Non-pigmented ciliary epithelial cell (primary cell): ENCODE measurements at places on chromosomes 6 and 20.

GRCh38 chr20:51469578-51470498, 72.7 kb downstream of the NFATC2 start:
- no peak for DNase-seq

DNA sequence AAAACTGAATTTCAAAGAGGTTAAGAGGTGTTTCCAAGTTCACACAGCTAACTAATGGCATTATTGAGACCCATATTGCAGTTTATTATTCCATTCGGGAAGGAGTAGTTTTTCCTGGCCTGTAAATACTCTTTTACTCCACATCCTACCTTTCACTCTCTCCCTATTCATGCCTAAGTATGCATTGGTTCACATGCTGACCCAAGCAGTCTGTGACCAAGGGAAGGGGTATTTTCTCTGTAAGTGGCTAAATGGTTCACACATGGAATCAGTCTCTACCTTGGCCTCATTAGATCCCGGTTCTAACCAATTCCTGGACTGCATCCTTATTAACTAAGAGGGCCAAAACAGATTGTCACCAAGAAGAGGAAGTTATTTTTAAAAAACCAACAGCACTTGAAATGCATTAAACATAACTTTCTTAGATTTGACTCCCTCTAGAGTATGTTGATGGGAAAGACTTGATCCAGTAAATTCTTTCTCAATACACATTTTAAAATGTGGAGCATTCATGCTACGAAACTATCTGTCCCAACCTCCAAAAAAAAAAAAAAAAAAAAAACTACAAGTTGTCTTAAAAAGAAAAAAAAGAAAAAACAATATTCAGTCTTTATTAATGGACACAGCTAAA, 17.8 kb upstream of the RSPO3 start:
- no peak for DNase-seq

DNA sequence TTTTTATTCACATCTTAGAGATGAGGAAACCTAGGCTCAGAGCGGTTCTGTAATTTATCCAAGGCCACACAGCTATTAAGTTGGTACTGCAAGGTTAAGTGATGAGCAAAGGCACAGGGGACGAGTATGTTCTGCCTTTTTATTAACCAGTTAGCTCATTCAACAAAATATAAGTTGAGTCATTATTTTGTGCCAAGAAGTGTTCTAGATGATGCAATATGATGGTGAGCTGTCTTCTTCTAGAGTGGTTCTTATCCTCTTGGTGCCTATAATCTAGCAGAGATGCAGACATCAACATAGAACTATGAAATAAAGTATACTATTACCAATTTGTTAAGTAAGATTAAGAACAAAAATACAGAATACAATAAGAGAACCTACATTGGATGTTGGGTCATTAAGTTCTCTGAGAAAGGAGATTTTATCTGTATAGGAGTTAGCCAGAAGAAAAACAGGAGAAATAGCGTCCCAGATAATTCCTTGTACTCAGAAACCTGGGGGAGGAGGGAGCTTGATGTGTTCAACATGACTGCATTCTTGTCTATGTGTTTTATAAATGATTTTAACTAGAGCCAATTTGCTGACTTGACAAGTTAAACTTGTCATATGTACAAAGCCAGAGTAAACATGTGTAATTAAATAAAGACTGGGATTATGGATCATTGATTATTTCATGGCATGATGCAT, 122.3 kb downstream of the TBXT start:
- DNase-seq: no peak

DNA sequence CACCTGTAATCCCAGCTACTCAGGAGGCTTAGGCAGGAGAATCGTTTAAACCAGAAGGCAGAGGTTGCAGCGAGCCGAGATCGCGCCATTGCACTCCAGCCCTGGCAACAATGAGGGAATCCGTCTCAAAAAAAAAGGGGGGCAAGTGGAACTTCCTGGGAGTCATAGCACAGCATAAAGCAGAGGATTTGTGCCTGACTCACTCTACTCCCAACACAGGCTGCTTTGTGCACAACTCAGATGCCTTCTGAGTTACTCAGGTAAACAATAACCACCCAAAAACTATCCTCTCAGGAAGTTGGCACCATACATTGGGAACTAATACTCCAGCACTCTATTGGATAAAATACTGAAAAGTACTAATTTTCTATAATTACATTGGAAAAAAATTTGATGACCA, 2.5 kb upstream of the TMEM244 start:
- no peak for DNase-seq

DNA sequence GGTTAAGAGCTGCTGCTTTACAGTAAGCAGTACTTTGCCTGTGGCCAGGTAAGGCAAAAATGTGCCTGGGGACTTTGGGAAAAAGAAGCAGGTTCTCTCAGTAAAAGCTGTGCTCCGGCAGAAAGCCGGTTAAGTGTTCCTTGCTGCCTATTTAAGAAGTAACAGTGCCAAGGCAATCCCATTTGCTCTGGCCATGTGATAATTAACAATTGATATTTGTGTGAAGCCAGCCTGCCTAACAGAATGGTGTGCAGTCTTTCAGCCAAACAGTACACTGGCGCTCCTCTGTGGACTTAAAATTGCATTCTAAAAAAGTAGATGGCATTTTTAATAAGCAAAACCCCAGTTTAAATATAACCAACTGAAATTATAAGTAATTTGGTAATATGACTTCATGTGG, 430.3 kb downstream of the PLCB1 start:
- no peak for DNase-seq

- DNase-seq: no peak
These were observed 36.0 kb downstream of the ANKS1A start for GRCh38 chr6:34924831-34925625.

DNA sequence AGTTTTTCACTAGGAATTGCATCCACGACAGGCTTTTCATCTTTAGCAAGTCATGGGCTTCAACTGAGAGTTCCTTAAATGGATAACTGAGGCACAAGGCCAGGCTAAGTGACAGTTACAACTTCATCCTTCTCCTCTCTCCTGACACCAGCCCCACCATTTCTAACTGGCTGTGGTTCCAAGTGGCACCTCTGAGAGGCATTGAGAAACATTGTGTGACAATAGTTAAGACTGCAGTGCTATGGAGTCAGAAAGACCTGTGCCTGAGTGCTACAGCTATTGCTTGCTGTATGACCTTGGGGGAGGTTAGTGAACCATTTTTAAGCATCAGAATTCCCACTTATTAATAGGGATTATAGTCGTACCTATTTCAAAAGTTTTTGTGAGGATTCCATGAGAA, 26.2 kb upstream of the MLIP start:
- DNase-seq: no peak

DNA sequence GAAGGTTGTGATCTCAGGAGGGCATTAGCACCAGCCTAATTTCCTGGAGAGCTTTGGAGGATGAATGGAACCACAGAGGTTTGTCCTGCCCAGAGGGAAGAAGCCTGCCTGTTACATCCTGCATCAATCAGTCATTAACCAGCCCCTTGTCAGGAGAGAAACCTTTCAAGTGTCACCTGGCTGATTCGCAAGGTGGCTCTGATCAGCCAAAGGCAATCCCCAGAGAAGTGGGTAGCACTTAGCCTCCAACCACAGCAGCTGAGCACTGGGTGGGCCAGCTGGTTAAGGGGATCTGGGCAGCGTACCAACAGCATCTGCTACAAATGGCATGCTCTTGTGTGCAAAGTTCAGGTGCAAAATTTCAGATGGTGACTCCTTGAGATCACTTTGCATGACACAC, 26.9 kb downstream of the ANKEF1 start:
- no peak for DNase-seq

- DNase-seq: peak; percentile 56
These were observed 735.6 kb downstream of the RFPL4B start for GRCh38 chr6:113082745-113083144.

GRCh38 chr6:105892577-105893262, 193.4 kb upstream of the PRDM1 start:
- DNase-seq: no peak

DNA sequence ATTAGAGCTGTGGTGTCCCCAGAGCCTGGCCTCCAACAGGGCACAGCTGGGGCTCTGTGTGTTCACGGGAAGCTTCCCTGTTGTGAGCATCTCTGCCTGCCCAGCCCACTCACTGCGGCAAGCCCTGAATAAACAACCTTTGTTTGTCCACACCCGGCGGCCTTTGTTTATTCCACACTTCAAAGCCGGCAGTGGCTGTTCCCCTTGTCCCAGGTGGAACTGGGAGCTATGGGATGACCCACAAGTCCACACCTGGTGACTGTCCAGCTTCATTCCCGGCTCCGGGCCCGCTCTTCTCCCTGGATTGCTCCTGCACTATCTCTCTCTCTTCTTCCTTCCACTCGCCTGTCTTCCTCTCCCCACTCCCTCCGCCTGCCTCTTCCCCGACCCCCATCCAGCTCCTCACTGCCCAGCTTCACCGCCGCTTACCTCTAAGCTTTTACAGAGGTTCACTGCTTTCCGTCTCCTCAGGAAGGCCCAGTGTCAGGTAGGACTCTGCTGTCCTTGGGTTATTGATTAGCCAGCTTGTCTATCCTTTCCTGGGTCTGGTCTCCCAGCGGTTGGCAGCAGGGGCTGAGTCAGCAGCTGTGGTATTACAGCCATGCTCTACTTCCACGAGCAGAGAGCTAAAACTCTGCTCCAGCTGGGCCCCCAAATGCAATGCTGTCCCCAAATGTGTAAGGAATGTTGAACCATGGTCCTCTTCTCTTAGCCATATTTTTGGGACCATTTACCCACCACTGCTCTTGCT, 17.8 kb downstream of the DACT2 start:
- DNase-seq: no peak

GRCh38 chr20:10505827-10506226, 70.7 kb downstream of the SLX4IP start:
- DNase-seq: no peak

DNA sequence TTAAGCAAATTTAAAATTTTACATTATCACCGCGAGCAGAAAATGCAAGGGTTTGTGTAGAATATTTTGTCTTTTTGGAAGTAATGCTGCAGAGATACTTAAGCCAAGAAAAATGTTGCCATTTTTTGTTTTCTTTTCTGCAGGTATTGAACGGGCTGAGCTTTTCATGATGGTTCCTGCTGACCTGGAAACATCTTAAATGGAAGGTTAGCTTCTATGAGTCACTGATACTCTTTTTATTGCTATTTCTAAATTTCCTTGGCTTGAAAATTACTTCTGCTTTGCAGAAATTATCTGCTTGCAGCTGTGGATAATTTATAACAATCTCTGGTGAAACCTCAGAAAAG, 12.7 kb downstream of the SYTL3 start:
- DNase-seq: no peak

DNA sequence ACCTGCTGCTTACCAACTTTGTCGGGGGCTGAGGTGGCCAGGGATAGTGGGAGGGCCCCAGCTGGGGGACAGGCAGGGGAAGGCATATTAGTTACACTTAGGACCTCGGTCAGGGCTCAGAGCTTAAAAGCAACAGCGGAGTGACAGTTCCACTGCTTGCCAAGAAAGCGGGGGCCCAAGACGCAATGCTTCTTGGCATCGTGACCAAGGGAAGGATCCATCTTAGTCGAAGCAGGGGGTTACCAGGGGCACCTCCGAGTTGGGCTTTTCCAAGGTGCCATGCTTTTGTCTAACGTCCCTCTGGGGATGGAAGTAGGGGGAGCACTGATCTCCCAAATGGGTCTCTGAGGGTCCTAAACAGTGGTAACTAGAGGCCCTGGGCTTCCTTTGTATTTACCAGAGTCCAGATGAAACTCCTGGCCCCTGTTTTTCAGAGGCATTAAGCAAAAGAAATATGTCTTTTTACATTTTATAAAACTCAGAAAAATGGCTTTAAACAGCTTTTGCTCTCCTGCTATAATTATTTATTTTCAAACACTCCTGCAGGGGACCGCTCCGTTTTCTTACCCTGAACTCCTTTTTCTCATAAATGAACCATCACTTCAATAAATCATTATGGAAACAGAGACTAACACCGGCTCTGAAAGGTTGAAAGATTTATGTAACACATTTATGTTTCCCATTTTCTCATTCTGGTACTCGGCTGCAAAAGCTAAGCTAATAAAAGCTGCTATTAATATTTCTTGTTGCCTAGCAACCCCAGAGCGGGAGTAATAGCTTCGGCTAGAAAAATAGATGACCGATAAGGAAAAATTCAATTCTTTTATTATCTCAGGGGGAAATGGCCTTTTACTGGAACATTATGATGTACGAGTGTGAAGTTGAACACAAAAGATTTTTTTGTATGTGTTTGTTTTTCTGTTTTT, 100.4 kb downstream of the TOX2 start:
- no peak for DNase-seq

GRCh38 chr20:58194175-58194791, 34.2 kb downstream of the ANKRD60 start:
- no peak for DNase-seq

- DNase-seq: no peak
These were observed 82.9 kb upstream of the MPC1 start for GRCh38 chr6:166465671-166466087.

DNA sequence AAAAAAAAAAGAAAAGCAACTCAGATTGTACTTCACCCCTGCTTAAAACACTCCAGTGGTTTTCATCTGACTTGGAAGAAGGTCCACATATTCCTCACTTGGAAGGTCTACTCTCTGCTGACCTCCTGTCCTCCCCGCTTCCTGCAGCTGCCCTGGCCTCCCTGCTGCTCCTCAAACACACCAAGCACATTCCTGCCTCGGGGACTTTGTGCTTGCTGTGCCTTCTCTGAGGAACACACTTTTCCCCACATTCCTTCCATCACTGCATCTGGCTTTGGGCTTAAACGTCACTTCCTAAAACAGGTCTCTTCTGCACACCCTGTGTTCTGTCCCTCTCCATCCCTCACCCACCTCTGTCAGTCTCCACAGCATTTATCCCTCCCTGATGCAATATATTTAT, 4.9 kb upstream of the PDYN start:
- DNase-seq: no peak

DNA sequence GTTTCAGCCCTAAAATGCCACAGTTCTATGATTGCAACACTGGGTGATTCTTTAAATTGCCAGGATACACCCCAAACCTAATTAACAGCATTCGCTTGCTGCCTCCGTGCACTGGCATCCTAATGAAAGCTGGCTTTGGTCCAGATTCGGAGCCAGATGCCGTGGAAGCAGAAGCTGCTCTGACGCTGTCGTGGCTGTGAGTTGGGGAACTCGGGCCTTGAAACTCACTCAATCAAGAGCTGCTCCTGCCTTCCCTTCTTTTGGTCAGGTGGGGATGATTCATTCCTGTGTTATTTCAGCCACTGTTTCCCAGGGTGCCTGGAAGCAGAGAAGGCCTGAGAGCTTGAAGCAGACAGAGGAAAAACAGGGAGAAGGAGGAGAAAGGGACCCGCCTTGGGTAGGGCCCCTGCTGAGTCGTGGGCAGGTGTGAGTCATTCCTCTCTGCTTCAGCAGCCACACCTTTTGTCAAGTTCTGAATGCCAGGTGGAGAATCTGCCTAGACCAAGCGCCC, 36.2 kb upstream of the DSP start:
- peak; percentile 60 for DNase-seq

DNA sequence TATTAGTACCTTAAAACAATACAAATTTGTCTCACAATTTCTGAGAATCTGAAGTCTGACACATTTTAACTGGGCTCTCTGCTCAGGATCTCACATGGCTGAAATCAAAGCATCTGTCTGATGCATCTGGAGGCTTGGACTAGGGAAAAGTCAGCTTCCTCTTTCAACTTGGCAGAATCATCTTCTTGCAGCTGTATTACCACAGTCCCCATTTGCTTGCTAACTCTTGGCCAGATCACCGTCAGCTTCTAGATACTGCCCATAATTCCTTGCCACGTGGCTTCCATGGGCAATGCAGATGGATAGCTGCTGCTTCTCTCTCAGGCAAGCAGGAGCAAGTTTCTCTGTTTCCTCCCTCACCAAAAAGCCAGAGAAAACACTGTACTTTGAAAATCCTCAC, 1106.4 kb upstream of the CITED2 start:
- DNase-seq: no peak

- no peak for DNase-seq
These were observed 9.4 kb upstream of the HDDC2 start for GRCh38 chr6:125310994-125311649.
